Thoracic aorta (tissue), 2 donors: ENCODE measurements at places on chromosomes 11 and 22. TPM values are rescaled to one million over a fixed set of nuclear protein-coding genes. Genes with fewer than 3 reads are reported as not detected.

The KRTAP5-9 gene
- not detected for total RNA-seq

The MMP27 gene
- total RNA-seq, result not detected

The MIAT gene
- 3.6 TPM for total RNA-seq

The PYGM gene
- 13.4 TPM for total RNA-seq

The ART5 gene
- not detected for total RNA-seq

DNA sequence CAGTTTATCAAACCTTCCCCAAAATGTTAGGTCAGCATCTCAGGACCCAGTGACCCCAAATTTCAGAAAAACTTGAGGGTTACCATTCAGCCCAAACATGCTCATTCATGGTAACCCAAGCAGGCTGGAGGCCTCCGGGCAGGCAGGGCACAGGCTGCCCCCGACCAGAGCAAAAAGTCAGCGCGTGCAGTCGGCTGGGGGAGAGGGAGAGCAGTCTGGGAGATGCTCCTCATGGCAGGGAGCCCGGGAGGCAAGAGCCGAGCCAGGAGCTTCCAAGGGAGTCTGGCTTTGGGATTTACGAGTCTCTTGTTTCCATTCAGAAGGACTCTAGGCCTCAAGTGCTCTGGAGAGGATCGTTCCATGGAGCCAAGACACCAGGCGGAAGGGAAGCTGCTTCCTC lies 45.7 kb downstream of the RPUSD4 start:
- DNase-seq, result no peak

The HTR3A gene
- not detected for total RNA-seq

The SLC22A25 gene
- total RNA-seq, result not detected

The OOSP4A gene
- total RNA-seq, result not detected

- no peak for DNase-seq
Observed at GRCh38 chr22:50477923-50478322, 3.1 kb upstream of the SBF1 start.

DNA sequence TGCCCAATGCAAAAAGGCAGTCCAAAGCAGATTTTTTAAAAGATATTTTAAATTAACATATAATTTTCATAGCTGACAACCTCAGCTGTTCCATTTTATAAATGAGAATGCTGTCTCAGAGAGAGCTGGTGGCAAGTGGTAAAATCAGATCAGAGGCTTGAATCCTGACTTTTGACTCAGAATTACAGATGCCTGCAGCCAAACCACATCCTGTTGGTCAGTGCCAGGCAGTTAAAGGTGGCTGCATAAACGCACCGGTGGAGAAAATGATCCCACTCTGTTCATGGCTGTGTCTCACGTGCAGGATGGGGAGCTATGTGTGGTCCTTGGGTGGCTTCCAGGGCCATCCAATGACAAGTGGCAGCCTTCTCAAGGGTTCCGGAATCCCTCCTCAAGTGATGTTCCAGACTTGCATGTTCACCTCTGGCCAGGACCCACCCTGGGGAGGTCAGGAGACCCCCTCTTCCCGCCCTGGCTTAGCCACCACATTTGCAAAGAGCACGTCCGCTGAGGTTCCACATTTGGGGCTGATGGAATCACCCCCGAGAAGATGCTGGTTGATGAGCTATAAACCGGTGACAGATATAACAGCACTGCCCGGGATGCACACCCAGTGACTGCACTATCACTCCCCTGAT lies 155.5 kb downstream of the SHANK2 start:
- no peak for DNase-seq

DNA sequence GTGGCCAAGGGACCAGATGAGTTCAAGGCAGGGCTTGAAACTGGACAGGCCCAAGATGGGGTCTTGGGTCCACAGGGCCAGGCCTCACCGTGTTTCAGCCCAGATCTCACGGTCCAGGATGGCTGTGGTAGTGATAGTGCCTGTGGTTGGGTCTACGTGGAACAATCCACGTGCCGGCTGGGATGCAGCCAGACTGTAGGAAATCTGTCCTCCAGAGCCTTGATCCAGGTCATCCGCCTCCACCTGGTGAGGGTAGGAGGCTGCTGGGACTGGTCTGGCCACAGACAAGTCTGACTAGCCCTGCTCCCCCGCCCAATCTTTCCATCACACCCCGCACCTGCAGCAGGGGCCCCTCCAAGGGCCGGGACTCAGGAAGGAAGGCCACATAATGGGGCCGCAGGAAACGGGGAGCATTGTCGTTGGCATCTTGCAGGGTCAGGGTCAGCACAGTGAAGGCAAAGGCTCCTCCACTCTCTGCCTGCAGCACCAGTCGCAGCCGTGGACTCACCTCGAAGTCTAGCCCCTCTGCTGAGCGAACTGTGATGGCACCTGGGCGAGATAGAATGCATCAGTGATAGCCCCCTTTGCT lies 6.7 kb upstream of the TPP1 start:
- no peak for DNase-seq

GRCh38 chr11:67254798-67255197 lies 11.5 kb upstream of the GRK2 start:
- no peak for DNase-seq

The MAJIN gene
- total RNA-seq, result not detected

- no peak for DNase-seq
Observed at GRCh38 chr11:10540546-10540914, 457 bp downstream of the RNF141 start.

The PATZ1 gene
- total RNA-seq, result 15.2 TPM

- DNase-seq, result no peak
Observed at GRCh38 chr11:22633354-22633902, 7.8 kb upstream of the FANCF start.

GRCh38 chr11:47413908-47414684 lies 5.7 kb downstream of the SLC39A13 start:
- DNase-seq, result no peak

- no peak for DNase-seq
Observed at GRCh38 chr11:62193952-62194351, 3.9 kb downstream of the SCGB1D1 start.

GRCh38 chr22:47100646-47101200 lies 338.3 kb downstream of the TBC1D22A start:
- DNase-seq, result no peak

DNA sequence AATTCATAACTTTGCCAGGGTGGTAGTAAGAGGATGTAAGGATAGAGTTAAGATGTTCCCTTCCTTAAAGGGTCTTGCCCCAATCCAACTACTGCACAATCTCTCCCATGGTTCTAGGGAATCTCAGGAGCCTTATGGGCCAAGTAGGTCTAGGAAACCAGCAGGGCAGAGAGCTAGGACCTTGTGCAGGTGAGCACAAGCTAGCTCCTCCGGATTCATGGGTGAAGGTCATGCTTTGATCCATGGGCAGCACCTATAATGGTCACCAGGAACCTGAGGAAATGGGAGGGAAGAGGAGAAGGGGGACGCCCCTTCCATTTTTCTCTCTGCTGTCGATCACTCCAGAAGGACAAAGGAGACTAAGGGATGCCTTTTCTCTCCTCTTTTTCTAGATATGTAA lies 16.8 kb downstream of the KCNJ11 start:
- no peak for DNase-seq

GRCh38 chr11:5736396-5736795 lies at the start of gene OR56B1:
OR56B1 (plus strand) TSS chr11:5736448; CDS start chr11:5736517, 69 bp downstream.
- no peak for DNase-seq

DNA sequence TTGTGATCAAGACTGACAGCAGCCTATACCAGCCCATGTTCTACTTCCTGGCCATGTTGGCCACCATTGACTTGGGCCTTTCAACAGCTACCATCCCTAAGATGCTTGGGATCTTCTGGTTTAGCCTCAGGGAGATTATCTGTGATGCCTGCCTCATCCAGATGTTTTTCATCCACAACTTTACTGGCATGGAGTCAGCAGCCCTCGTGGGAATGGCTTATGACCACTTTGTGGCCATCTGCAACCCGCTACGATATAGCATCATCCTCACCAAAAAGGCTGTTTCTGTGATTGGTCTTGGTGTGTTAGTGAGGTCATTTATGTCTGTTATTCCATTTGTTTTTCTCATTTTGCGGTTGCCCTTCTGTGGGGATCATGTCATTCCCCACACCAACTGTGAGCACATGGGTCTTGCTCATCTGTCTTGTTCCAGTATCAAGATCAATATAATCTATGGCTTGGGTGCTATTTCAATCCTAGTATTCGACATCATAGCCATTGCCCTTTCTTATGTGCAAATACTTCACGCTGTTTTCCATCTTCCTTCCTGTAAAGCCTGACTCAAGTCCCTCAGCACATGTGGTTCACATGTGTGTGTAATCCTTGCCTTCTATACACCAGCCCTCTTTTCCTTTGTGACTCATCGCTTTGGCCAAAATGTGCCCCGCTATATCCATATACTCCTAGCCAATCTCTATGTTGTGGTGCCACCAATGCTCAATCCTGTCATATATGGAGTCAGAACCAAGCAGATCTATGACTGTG lies 23.6 kb downstream of the OR52E1 start:
- DNase-seq, result no peak
